ENCODE measurements at places on chromosomes 6 and 20.

DNA sequence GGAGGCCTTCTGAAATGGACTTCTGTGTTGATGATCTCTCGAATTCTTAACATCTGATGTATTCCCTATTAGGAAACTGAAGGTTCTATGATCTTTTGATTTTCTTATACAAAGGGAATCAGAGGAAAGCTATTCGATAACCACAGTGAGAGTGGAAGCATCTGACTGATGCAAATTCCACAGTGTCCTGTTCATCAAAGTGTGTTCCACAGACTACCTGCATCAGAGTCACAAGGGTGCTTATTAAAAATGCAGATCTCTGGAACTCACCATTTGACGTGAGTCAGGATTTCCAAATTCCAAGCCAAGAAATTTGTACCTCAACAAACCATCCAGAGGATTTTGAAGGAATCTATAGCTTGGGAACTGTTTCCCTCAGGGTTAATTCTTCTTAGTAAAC, 4.4 kb upstream of the MEP1A start:
- no peak for DNase-seq

GRCh38 chr6:1190366-1190765, 121.5 kb upstream of the FOXQ1 start:
- DNase-seq: no peak

- no peak for DNase-seq
Measured at GRCh38 chr6:140970485-140970884, 1162.2 kb upstream of the GJE1 start.

DNA sequence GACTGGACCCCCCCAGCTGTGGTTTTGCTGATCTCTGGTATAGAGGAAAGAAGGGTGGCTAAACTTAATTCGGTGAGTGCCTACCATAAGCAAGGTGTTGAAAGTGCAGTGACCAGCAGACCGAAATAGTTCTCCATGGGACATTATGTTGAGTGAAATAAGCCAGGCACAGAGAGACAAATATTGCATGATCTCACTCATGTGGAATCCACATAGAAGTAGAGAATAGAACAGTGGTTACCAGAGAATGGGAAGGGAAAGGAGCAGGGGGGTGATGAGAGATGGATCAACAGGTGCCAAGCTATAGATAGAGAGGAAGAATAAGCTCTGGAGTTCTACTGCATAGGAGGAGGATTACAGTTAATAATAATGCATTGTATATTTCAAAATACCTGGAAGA, 9.7 kb upstream of the GCNT2 start:
- no peak for DNase-seq

GRCh38 chr6:121694801-121695251, 259.4 kb downstream of the GJA1 start:
- no peak for DNase-seq

GRCh38 chr6:145816392-145816791, 1.8 kb upstream of the FBXO30 start:
- DNase-seq: no peak

- no peak for DNase-seq
Measured at GRCh38 chr6:35755278-35755924, 18.6 kb downstream of the ARMC12 start.

DNA sequence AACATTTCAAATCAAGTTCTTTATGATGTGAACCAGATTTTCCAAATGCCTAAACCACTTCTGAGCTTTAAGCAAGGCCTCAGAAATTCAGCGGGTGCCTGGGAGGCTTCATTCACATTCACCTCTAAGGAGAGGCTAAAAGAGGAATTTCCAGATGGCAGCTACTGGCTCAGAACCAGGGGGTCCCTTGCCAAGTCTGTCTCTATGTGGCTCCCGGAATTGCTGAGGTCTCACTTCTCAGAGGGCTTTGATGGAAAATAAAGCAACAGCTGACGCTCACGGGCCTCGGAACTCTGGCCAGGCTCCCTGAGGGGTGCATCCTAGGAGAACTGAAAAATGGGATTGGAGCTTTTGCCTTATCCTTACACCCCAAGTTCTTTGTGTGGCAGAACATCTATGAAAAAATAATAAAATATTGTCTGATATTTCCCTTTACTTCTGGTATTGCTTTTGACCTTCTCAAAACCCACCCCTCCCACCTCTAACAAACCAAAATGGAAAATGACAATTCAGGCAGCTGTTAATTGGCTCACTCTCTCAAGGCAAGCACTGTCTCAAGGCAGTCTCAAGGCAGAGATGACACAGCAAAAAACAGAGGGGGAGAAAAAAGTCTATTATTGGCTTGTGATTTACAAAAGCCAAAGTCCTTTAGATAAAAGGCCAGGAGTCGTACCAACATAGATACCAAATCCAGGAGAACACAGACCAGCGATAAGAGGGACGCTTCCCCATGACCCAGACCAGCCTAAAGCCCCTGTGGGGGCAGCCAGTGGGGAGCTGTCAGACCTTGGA, 21.8 kb upstream of the LRRN4 start:
- DNase-seq: no peak

All from hypothalamus (tissue), 51 donors.